ENCODE measurements at places on chromosomes 2 and 18.

- peak; percentile 72 for DNase-seq
These were observed 149.1 kb downstream of the RHBDD1 start for GRCh38 chr2:226984750-226985582.

DNA sequence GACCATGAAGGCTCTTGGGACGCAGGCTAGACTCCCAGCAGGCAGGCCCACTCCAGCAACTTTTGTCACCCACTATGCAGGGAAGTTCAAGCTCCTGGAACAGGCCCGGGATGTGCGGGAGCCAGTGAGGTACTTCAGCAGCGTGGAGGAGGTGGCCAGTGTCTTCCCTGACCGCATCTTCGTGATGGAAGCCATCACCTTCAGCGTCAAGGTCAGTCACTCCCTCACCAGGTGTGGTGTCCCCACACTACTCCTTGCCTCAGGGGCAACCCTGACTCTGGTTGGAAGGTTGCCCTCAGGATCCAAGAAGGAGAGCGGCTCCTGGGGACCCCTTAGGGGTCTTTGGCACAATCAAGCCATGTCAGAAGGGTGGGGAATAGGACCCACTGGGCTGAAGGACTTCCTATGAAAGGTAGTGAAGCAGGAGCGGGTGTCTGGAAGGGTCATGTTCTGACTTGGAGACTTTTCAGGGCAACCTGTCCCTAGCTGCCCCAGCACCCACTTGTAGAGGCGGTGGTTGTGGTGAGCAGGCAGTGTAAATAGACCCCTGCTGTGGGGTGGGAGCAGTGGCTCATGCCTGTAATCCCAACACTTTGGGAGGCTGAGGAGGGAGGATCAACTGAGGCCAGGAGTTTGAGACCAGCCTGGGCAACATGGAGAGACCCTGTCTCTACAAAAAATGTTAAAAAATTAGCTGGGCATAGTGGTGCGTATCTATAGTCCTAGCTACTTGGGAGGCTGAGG, 10.2 kb downstream of the GAREM2 start:
- DNase-seq: no peak

DNA sequence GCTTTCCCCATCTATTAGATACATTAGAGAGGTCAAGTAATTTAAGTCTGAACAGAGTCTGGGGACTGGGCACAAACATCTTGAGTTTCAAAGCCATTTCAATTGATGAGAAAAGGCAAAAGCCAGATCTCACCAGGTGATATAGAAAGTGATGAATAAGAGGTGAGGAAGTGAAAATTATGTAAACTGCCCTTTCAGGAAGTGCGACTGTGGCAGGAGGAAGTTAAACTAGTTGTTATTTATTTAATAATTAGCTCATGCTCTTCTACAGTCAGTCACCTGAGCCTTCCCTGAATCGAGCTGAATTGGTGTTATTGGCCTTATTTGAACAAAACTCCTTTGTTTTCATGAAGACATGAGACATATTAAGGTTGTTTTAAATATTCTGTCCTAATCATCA, 115.1 kb downstream of the CDH20 start:
- no peak for DNase-seq

DNA sequence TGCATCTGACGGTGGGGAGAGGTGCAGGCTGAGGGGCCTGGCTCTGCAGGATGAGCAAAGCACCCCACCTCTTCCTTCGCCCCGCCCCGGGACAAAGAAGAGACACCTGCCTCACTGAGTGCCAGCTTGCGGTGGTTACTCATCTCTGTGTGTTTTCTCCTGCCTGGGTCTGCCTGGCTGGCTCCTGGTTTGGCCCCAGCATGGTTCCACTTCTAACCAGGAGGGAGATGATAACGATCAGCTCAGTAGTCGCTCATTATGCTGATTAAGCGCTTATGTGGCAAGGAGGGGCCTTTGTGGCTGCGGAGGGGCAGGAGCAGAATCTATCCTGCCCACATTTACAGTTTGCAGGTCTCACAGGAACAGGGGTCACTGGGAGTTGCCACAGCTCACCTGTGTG, 68.7 kb upstream of the EDAR start:
- no peak for DNase-seq

- DNase-seq: no peak
These were observed 81.3 kb downstream of the DGKD start for GRCh38 chr2:233435436-233436190.

GRCh38 chr18:808086-808485, 4.0 kb downstream of the YES1 start:
- DNase-seq: no peak

- DNase-seq: no peak
These were observed 7.3 kb downstream of the SFXN5 start for GRCh38 chr2:73063909-73064875.

- DNase-seq: no peak
These were observed 33.1 kb upstream of the SMAD7 start for GRCh38 chr18:48983793-48984437.

DNA sequence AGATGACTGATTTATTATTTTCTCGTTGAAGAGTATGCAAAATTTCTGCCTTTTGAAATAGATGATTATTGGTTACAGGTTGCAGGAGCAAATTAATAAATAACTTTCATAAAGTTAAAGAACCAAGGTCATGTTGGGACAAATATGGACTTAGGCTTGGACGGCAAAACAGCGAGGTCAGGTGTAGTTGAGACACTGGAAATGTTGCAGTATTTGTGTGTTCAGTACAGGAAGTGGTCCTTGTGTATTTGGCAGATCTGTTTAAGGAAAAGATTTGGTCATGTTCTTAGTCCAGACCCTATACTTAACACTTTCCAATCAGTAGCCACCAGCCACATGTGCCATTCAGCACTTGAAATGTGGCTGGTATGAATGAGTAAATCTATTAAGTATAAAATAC, 486.5 kb downstream of the TDRD15 start:
- DNase-seq: no peak

- no peak for DNase-seq
These were observed 575.2 kb upstream of the SLC8A1 start for GRCh38 chr2:41027095-41027494.

DNA sequence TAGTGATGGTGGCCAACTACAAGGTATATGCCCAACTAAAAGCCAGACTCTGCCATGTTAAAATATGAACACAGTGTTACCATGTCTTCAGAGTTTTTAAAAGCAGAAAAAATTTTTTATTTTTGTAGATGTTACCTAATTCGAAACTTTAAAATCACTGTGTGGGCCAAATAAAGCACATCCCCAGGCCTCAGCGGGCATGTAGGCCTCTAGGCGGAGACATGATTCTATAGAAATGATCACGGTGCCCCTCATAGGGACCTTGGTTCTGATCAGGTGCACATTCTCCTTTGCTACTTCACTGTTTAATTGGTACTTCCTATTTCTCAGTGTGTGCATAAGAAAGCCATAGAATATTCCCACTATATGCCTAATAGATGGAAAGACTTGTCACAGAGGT, 349.2 kb downstream of the XIRP2 start:
- DNase-seq: no peak

DNA sequence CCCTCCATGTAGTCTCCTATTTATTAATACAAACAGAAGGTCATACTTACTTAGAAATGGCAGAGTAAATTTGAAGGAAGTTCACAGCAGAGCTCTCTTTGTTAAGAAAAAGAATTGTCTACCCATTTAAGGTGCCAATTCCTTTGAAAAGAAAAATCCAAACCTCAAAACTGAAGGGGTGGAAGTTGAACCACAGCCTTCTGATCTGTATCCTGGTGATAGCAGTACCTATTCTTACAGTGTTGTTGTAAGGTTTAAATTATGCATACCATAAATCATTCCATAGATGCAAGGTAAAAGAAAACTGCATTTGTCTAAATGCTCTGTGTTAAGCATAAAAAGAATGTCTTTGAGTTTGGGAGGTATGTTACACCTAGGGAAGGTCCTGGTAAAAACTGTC, 47.6 kb downstream of the COBLL1 start:
- no peak for DNase-seq

- DNase-seq: no peak
These were observed 44.5 kb downstream of the MYOM1 start for GRCh38 chr18:3175195-3175758.

DNA sequence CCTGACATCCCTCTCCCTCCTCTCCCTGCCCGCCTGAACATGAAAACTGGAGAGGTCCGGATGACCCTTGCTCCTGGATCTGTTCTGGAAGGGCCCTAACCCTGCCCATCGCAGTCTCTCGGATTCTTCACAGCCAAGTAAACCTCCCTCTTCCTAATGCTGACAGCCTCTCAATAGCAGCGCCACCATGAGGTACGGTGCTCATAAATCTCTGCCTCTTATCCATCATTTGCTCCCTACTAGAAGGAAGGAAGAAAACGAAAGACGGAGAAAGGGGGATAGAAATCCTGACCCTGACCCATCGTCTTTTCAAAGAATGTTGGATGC, 257.9 kb downstream of the BCL11A start:
- no peak for DNase-seq

DNA sequence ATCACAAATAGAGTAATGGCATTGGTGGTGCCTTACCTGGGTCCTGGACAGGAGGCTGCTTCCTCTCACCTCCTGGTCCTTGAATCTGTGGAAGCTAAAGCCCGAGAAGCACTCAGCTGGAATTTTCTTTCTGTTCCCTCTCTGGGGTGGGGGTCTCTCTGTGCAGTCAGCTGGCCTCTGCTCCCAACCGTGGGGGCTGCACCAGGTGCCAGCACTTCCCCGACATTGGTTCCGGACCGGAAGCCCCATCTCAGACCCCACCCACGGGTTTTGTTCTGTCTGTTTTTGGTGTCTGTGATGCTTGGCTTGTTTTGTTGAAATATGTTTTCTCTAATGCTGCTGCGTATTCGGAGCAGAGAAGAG, 154.7 kb downstream of the TWIST2 start:
- DNase-seq: no peak

DNA sequence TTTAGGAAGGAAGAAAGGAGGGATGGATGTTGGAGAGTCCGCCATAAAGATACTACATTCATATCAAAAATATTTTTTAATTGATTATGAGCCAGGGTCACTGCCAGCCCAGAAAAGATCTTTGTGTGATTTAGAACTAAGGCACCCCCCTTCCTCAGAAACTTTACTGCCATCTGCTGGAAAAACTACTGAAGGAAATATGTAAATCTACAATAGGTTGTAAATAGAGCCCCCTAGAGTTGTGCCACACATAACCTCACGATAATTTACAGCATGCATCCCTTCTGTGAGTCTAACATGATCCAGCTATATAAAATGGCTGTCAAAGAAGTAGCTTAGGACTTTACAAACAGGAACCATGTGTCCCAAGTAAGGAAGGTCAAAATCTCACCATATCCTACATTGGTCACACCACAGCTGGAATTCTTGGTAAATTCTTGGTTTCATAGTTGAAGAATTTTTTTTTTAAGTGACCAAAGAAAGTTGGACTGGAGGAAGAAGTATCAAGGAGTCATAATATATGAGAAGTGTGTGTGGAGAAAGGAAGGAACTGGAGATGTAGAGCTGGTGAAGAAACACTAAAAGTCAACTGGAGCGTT, 152.5 kb downstream of the CYP26B1 start:
- no peak for DNase-seq

DNA sequence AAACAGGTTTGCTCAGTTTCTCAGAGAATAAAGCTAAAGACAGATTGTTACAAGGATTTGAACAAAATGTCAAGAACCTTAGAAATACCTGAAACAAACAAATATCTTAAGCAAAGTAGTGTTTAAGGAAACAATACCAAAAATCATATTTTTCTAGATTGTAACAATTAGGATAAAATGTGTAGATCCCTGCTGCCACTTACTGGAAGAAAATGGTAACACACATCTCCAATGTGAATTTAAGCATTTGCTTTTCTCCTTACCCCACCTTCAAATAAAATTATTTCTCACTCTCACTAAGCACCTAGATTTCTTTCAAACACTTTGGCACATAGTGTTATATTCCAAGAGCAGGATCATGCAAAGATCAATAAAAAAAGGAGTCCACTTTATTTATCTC, 34.9 kb downstream of the SUCLG1 start:
- DNase-seq: no peak

Measured in uterus (tissue), 4 donors.